OCI-M1 (cell line): ENCODE measurements at places on chromosomes 5 and 9.

- no peak for DNase-seq
Measured at GRCh38 chr5:1054018-1054798, 45.6 kb downstream of the NKD2 start.

GRCh38 chr9:131046581-131047202, 37.7 kb downstream of the LAMC3 start:
- DNase-seq: peak; percentile 78

DNA sequence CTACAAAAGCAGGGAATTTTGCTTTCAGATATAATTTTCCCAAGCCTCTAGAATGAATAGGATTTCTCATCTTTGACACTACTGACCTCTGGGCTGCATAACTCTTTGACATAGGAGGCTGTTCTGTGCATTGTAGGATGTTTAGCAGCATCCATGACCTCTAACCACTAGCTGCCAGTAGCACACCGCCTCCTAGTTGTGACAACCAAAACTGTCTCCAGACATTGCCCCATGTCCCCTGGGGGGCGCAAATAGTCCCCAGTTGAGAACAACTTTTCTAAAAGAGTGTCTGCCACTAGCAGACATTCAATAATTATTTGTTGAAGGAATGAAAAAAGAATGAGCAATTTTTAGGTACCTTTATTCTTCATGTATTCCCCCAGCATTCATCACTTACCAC, 51.8 kb downstream of the POU4F3 start:
- peak; percentile 6 for DNase-seq

- DNase-seq: no peak
Measured at GRCh38 chr9:86751956-86752355, 195.3 kb downstream of the GAS1 start.

DNA sequence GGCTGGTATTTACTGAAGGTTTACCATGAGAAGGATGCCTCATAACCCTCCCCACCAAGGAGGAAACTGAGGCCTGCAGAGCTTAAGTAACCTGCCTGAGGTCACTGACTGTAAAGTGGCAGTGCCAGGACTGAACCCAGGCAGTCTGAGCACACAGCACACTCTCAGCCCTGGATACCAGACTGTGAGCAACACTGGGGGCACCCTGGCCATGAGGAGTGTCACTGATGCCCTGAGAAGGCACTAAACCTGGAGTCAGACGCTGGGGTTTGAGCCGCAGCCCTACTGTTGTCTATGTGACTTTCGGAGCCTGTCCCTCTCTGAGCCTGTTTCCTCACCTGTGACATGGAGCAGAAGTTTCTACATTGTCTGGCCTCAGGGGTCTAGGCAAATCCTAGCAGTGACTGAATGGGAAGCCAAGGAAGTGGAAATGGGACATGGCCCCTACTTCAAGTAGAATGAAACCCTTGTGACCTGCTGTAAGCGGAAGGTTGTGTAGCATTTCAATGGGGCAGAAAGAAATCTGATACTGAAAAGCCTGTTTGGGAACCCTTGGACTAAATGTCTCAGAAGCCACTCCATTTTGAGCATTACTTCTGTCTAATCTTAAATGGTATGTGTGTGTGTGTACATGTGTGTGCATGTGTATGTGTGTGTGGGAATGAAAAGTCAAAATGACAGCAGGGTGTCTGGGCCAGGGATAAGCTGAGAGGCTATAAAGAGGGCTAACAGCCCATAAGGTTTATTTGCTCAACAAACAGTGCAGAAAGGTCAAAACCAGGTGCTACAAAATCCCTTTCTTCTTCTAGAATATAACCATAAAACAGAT, 36.0 kb downstream of the B4GALT1 start:
- DNase-seq: no peak

- DNase-seq: no peak
Measured at GRCh38 chr5:164139423-164139822, 634.0 kb downstream of the MAT2B start.

GRCh38 chr9:118273048-118273447, 568.8 kb downstream of the TLR4 start:
- no peak for DNase-seq

GRCh38 chr5:58542709-58543108, 40.2 kb upstream of the RAB3C start:
- no peak for DNase-seq

GRCh38 chr5:64775291-64775690, 6.6 kb downstream of the CWC27 start:
- no peak for DNase-seq

DNA sequence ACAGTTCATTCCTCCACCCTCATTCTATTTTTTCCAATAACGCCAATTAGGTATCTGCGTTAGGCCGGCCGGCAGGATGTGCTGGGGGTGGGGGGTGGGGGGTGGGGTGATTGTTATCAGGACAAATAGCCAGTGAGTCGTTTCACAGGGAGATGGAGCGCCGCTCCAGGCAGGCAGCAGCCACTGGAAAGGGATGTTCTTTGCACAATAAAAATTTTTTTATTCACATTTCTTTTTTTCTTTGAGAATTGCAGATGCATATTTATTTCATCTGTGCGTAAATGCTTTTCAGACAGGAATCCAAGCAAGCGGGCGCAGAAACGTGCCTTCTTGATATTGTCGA, 4.1 kb downstream of the LMX1B start:
- DNase-seq: no peak
